ENCODE measurements at places on chromosomes 7 and 10. TPM values are rescaled to one million over a fixed set of nuclear protein-coding genes. Genes with fewer than 3 reads are reported as not detected.

Gene SFRP5
- 5.8 TPM for polyA plus RNA-seq

Gene CYP17A1
- 0.18 TPM for polyA plus RNA-seq

Gene MMP21
- 0.95 TPM for polyA plus RNA-seq

Gene MET
- polyA plus RNA-seq = 21.5 TPM

Gene NPSR1
- not detected for polyA plus RNA-seq

Gene SPRN
- polyA plus RNA-seq = 4.5 TPM

Gene FXYD4
- not detected for polyA plus RNA-seq

Gene GPNMB
- 2.6 TPM for polyA plus RNA-seq

Gene TCAF1
- 78.5 TPM for polyA plus RNA-seq

Gene LOXL4
- polyA plus RNA-seq = 5.7 TPM

Gene PRLHR
- not detected for polyA plus RNA-seq

Gene ABLIM1
- polyA plus RNA-seq = 68.1 TPM

Gene FAM180A
- 0.21 TPM for polyA plus RNA-seq

Gene LRIT1
- not detected for polyA plus RNA-seq

Gene TCAF2
- polyA plus RNA-seq = 4.3 TPM
